ENCODE measurements at places on chromosomes 1 and 21. TPM values are rescaled to one million over a fixed set of nuclear protein-coding genes. Genes with fewer than 3 reads are reported as not detected.

The MPL gene
- total RNA-seq: 0.43 TPM

GRCh38 chr1:225747566-225747965, 30.1 kb upstream of the SRP9 start:
- no peak for DNase-seq

GRCh38 chr1:183267646-183268431, 81.8 kb downstream of the LAMC2 start:
- no peak for DNase-seq

- DNase-seq: no peak
These were observed 18.9 kb downstream of the CDK18 start for GRCh38 chr1:205523261-205523890.

GRCh38 chr1:235468004-235468403, 36.2 kb downstream of the B3GALNT2 start:
- no peak for DNase-seq

The IRF6 gene
- 3.8 TPM for total RNA-seq

- DNase-seq: no peak
These were observed 13.9 kb downstream of the S1PR1 start for GRCh38 chr1:101250656-101251272.

DNA sequence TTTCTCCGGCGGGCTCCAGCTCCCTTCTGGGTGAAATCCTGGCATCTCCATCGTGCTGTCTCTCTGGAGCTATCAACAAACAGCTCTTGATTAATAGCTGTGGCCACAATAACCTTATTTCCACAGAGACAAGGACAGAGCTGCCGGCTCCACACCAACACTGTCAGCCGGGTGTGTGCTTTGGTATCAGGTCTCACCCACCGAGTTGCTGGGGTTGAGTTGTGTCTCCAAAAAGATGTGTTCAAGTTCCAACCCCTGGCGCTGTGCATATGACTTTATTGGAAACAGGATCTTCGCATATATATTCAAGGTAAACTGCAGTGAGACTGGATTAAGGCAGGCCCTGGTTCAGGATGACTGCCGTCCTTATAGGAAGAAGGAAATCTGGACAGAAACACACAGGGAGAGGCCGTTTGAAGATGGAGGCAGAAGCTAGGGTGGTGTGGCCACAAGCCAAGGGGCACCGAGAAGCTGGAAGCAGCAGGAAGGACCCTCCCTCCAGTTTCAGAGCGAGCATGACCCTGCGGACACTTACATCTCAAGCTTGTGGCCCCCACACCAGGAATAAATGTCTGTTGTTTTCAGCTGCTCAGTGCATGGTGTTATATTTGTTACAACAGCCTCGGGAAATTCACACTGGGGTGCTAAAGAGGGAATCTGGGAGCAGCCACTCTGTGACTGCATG, 88.4 kb upstream of the TMPRSS2 start:
- no peak for DNase-seq

The CFHR2 gene
- total RNA-seq: not detected

DNA sequence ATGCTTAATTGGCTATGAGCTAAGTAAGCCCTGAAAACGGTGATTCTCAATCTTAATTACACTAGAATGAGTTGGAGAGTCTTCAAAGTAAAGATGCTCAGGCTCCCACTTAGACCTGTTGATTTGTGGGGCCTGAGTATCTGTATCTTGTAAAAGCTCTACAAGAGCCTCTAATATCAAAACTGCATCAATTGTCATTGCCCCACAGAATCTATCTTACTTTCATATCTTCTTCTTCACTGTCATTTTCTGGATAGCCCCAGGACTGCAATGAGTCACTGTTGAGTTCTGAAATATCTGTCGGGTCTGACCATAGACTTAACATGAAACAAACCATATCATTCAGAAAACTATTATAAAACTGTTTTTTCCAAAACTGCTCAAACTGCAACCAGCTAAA, 102.8 kb upstream of the SERTAD4 start:
- no peak for DNase-seq

GRCh38 chr1:2492091-2492490, 16.0 kb downstream of the PLCH2 start:
- DNase-seq: no peak

- no peak for DNase-seq
These were observed 76.4 kb downstream of the SNRPE start for GRCh38 chr1:203937678-203938330.

GRCh38 chr21:41195311-41195710, 27.4 kb downstream of the BACE2 start:
- DNase-seq: no peak

DNA sequence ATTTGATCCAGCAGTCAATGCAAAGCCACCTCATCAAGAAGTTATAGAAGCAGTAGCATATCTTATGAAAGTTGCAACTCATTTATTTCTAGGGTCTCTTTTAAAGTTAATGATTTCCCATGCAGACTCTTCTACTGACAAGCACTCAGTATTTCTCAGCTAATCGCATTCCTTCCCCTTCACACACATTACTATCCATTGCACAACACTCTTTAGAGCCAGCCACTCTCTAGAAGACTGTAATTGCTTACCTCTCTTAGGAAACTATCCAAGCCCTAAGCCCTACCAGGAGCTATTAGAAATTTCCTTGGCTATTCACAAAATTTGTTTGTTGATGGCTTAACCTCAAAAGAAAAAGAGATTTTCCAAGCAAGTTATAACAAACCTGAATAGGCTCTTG, 106.0 kb downstream of the ADAMTS1 start:
- no peak for DNase-seq

DNA sequence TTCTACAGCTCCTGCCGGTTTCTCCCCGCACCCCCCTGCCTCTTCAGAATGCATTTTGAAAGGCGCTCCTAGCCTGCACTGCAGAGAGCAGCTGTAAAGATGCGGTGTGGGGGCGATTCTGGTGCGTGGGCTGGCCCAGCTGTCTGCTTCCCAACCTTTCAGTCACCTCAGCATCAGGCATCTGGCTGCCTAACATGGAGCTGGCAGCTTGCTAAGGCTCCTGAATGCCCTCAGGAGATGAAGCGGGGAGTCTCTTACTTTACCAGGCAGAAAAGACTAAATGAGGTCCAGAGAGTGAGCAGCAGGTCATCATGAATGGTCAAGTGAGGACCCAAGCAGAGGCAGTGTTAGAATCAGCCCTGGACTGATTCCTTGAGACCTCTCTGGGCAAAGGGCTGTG, 8.7 kb downstream of the IER5 start:
- DNase-seq: no peak

The SPRR2B gene
- total RNA-seq: not detected

GRCh38 chr1:8533124-8533523, 215.2 kb downstream of the SLC45A1 start:
- no peak for DNase-seq

DNA sequence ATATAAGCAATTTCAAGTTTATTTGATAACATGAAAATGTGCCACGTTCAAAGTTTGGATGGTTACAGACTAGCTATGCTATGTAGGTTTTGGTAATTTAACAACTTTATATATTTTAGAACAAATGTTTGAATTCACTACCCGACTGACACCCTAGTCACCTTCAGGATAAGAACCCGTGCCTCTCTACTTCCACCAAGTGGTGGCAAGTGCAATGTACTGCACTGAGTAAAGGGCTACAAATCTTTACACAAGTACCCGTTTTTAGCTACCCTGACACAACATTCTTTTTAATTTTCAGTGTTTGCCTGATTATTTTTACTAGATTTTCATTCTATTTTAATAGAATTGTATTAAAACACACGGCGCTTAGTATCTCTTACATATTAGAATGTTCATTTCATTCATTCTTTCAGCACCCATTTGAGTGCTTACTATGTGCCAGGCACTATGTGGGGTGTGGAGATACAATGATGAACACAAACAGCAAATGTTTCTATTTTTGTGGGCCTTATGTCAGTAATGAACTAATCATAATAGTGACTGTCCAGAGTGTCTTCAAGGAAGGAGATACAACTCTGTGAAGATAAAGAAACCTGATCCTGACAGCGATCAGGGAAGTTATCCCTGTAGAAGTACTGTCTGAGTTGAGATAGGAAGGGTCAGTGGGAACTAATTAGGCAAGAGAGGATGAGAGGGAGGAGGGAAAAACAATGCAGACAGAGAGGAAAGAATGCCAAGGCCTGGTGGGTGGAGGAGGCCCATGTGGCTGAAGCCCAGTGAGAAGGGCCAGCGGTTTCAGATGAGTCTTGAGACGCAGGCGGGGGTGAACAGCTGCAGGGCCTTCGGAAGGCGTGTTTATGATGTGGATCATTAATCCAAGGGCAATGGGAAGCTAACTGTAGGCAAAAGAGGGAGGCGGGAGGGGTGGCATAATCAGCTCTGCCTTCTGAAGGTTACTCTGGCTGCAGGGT, 3.8 kb downstream of the LCA5L start:
- no peak for DNase-seq

DNA sequence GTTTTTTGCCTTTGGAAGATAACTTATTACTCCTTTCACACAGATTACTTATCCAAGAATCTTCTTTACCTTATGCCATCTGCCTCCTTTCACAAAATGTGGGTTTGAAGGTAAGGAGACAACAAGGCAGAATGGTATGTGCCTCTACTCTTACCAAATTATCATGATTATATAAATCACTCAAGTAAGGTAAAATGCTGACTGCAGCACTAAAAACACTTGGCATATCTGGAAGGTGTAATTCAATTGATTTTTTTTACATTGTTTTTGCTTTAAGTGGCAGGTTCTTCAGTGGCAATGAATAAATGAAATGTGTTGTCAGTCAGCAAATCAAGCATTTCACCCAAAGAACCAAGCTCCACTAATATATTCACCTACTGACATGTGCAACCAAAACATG, 346.1 kb downstream of the OMA1 start:
- DNase-seq: no peak

GRCh38 chr1:3614755-3615742, 3.7 kb upstream of the MEGF6 start:
- DNase-seq: no peak

- DNase-seq: no peak
These were observed 211.1 kb downstream of the MRPL39 start for GRCh38 chr21:25396135-25396711.

GRCh38 chr1:36258960-36259344, 34.7 kb downstream of the THRAP3 start:
- no peak for DNase-seq

- DNase-seq: no peak
These were observed 155.6 kb upstream of the NBPF11 start for GRCh38 chr1:148307583-148308185.

GRCh38 chr1:5850503-5850902, 141.7 kb downstream of the NPHP4 start:
- DNase-seq: no peak

- DNase-seq: peak; percentile 12
These were observed 990 bp downstream of the VWA5B1 start for GRCh38 chr1:20291645-20292084.

GRCh38 chr1:168676029-168676812, 52.8 kb downstream of the DPT start:
- no peak for DNase-seq

DNA sequence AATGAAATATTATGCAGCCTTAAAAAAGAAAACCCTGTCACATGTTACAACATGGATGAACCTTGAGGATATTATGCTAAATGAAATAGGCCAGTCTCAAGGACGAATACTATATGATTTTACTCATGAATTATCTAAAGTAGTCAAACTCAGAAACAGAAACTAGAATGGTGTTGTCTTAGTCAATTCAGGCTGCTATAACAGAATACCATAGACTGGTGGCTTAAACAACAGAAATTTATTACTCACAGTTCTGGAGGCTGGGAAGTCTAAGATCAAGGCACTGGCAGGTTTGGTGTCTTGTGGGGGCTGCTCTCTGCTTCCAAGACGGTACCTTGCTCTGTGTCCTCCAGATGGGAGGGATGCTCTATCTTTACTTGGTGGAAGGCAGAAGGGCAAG, 113.8 kb upstream of the DNAH14 start:
- DNase-seq: no peak

The RBBP4 gene
- 199 TPM for total RNA-seq

GRCh38 chr1:248627971-248628844, 6.7 kb downstream of the OR2T11 start:
- no peak for DNase-seq

The GPR153 gene
- 8.7 TPM for total RNA-seq

GRCh38 chr1:15245593-15246360, 1.2 kb upstream of the FHAD1 start:
- DNase-seq: peak; percentile 10

The CYP2J2 gene
- total RNA-seq: 0.21 TPM

GRCh38 chr1:193221651-193222050, 35.2 kb upstream of the B3GALT2 start:
- no peak for DNase-seq

DNA sequence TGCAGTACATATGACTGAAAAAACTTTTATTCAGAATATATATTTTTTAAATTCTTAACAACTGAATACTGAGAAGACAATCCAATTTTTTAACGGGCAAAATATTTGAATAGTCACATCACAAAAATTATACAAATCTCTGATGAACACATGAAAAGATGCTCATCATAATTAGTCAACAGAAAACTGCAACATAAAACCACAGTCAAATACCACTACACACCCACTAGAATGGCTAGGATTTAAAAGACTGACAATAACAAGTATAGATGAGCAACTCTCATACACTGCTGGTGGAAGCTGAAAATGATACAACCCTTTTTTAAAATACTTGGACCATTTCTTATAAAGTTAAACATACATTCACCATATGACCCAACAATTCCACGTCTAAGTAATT, 87.7 kb upstream of the TNFSF4 start:
- DNase-seq: no peak

DNA sequence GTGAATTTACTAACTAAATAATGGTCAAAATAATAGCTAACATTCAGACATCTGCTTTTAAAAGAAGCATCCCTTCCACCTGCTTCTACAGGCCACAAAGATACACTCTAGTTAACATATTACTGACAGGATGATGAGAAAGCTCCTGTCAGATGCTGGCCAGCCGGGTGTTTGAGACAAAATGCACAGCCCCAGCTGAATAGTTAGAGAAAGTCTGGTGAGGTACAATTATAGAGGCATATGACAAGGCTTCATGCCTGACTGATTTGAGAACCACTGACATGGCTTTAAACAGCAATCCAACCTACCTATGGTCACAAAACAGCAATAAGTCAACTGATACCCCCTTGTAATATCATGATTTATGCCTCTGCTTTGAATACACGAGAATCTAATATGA, 137.0 kb downstream of the DENND1B start:
- no peak for DNase-seq

The SPRR2F gene
- not detected for total RNA-seq

DNA sequence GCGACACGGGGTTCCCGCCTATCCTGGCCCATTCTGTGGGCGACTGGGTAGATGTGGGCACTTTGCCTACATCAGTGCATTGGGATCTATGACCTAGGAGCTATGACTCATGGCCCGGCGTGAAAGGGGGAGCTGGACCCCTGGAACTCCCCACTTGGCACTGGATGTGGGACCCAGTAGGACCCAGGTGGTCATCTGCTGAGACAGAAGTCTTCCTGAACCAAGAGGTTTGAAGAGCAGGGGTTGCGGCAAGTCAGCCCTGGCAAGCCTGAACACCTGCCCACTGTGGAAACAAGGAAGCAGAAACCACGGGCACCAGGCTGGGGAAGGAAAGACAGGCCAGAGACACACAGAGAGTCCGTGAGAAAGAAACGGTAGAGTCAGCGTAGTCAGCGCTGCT, 656.7 kb downstream of the AJAP1 start:
- DNase-seq: no peak

The SUSD4 gene
- not detected for total RNA-seq

GRCh38 chr1:37310064-37310463, 164.3 kb upstream of the ZC3H12A start:
- DNase-seq: no peak
